ENCODE measurements at places on chromosomes 7 and 10.

- DNase-seq: no peak
These were observed 169.6 kb downstream of the MTERF1 start for GRCh38 chr7:91710881-91711280.

DNA sequence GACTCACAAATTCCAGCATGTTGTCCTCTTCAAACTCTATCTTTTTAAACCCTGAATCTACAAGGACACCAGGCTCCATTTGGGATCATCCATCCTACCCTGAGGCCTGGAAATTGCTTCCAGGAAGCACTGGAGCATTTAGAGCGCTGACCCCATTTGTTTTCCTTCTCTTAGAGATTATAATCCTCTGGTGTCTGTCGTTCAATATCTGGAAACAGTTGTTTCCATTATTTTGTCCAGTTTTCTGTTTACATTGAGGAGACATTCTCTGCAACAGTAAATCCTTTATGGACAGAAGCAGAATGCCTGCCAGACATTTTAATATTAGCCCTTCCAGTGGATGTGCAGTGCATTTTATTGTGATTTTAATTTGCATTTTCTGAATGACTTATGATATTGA is 119.4 kb upstream of the MEOX2 start:
- DNase-seq: no peak

DNA sequence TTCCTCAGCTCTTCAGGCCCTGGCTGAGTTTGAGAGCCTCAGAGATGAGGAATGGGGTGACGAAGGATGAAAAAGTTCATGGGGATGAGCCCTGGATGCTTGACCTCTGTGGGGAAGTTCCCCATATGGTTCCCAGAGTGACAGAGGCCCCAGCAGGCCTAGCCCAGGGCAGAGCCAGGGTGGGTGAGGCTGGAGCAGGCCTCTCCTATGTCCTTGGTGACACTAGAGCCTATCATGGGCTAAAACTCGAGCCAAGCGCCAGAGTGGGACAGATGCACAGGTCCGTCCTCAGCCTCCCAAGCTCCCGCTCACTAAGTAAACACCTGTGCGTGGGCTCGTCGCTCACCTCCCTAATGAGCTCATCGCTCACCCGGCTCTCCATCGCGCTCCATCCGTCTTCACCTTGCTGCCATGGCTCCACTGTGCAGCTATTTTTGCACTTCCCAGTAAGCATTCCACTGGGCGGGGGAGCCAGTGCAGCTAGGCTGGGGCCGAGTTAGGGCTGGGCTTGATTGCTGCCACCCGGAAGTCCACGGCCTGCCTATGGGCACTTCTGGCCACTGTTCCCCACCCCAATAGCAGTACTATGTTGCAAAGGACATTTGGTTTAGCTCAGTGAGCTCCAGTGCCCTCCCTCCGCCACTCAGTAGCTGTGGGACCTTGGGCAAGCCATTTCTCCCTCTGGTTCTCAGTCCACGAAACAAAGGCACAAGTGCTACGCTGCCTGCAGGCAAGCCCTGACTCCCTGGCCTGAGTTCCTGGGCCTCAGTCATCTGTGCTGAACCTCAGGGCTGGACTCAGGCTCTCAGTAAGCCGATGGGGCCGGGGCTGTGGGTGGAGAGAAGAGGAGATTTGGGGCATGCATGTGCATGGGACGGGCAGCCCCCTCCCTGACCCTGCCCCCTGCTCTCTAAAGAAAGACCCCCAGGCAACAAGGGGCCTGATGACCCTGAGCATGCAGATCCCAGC is 117.3 kb upstream of the PCBD1 start:
- DNase-seq: no peak

- DNase-seq: no peak
These were observed 6.2 kb upstream of the ACHE start for GRCh38 chr7:100901921-100902332.

DNA sequence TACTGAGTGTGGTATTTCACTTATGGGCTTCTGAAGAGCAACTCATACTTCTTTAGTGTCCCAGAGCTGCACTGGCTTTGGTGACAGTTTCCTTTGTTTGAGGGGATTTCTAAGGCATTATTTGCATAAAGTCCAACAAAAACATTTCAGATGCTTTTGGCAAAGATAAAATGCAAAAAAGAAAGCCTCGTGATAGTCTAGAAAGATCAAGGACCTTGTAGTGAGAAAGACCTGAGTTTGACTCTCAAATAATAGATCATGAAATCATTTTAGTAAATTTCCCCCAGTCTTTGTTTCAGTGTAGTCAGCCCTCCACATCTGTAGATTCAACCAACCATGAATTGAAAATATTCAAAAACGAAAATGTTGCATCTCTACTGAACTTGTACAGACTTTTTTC is 107.4 kb downstream of the EEPD1 start:
- no peak for DNase-seq

DNA sequence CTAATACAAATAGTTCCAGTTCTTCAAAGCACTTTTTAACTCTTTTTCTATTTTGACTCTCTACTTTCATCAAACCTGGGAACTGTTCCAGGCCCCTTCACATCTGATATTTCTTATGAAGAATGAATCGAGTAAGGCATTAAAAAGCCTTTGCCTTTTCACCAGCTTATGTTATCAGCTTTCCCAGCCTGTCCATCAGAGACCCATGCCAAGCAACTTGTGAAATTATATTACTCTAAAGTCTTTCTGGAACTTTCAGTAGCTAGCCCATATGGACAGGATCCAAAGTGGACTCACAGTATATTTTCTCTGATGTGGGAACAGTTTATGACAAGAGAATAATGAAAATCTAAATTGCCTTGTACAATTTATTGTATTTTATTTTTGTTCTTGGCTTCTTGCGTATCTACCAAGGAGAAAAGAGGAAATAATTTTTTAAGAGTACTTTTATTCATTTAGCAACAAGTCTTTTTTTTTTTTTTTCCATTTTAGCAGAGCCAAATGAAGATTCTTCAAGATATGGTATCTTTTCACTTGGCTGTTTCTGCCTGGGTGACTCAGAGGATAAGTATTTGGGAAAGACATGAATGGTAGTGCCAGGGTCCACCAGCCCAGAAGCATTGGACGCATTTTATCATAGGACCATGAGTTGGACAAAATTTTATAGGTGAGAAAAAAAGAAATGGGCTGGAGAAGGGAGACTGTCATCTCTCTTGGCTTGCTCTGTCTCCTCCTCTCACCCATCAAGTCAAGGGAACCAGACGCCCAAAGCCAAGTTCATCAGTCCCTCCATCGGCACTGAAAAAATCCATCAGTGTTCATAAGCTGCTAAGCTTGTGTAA is 195.8 kb upstream of the NEBL start:
- no peak for DNase-seq

DNA sequence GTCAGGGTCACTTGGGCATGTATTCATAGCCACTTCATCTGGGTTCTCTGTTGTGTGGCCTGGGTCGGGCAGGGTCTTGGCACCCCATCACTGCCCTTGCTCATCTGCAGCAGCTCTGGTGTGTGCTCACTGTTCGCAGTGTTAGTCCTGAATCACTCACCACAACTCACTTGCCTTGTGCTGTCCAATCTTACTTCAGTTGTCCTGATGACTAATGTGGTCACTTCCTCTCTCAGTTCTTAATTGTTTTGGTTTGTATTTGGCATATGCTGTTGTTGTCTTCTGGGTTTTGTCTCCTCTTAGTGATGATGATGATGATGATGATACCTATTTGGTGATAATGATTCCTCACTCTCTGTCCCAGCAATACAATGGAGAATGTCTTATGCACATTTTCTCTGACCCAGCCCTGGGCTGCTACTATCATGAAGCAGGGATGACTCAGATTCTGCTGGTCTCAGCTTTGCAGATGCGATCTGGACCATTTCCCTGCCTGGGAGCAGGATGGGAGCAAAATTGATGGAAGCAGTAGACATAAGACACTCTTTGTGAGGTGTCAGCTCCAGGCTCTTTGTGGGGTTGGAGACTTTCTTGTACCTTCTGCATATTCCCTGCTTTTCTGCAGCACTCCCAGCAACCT is 17.0 kb downstream of the ADRA2A start:
- no peak for DNase-seq

DNA sequence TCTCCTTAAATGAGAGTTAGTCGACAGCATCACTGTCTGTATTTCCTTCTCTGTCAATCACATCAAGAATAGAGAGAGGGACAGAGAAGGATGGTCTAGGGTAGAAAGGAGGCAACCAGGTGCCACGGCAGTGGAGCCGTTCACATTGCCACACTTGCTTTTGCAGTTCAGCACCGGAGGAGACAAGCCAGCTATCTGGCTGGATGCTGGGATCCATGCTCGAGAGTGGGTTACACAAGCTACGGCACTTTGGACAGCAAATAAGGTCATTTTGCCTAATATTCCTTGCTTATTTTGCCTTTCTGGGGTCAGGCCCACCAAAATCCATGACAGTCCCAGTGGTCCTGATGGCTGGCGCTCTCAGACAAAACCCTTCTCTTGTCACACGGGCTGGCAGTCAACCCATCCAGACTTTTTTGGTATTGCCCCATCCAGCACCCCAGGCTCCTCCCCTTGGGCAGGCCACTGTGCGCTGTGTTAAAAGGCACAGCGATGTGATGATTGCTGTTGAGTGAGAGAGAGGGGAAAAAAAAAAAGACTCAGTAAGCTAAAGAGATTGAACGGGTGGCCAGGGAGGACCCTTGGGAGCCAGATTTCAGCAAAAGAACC is 8.4 kb downstream of the CPA2 start:
- no peak for DNase-seq

DNA sequence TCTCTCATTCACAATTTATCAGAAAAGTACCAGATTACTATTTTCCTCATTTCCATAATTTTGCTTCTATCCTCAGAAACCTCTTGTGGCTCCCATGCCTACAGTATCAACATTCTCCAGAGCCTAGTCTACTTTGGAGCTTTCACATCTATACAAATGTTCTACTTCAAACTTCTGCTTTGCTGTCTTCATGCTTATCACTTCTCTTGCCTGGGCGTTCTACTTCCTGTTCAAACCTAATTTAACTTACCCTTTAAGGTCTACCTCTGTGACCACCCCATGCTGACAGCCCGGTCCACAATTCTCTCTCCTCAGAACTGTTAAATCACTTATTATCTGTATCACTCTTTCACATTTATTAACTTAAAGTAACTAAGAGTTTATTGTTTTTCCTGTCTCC is 6.1 kb upstream of the PTPN12 start:
- DNase-seq: no peak

GRCh38 chr7:28231176-28231575 is 50.6 kb upstream of the JAZF1 start:
- no peak for DNase-seq

All from activated CD8-positive, alpha-beta memory T cell treated with anti-CD3 and anti-CD28 coated beads for 1 hour (primary cell).